Iris pigment epithelial cell (primary cell): ENCODE measurements at places on chromosomes 3 and 15.

DNA sequence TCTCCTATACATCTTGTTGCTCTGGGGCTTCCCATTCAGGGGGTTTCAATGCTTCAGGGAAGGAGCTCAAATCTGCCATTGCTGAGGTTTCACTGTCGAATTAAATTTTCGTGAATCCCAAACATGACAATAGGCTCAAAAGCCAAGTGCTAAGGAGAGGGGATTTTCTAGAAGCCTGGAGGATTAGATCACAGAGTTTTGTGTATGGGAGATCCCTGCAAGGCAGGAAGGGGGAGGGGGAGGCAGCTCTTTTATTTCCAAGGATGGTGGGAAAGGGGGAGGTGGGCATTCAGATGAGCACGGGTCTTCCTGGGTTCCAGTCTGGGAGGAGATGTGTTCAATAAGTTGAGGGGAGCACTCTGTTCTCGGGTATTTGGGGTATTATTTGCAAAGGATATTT lies 69.9 kb upstream of the DLG1 start:
- DNase-seq: no peak

DNA sequence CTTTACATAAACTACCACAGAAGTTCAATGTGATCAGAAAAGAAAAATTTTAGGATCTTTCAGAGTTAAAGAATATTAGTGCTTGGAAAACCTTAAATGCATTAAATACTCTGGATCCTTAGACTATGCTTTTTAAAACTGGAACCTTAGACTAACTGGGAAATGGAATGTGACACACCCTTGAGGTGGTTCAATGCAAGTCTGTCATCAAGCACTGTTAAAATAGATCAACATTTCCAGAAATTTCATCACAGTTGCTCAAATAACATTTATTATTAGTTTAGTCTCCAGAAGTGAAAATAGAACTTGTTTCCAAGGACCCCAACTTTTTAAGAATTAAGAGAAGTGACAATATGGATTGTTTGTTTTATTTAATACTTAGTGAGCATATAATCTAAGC lies 71.8 kb downstream of the GAP43 start:
- DNase-seq: no peak

GRCh38 chr3:64199932-64200331 lies 25.3 kb downstream of the PRICKLE2 start:
- DNase-seq: no peak

GRCh38 chr3:178778589-178778988 lies 242.4 kb downstream of the KCNMB2 start:
- no peak for DNase-seq

DNA sequence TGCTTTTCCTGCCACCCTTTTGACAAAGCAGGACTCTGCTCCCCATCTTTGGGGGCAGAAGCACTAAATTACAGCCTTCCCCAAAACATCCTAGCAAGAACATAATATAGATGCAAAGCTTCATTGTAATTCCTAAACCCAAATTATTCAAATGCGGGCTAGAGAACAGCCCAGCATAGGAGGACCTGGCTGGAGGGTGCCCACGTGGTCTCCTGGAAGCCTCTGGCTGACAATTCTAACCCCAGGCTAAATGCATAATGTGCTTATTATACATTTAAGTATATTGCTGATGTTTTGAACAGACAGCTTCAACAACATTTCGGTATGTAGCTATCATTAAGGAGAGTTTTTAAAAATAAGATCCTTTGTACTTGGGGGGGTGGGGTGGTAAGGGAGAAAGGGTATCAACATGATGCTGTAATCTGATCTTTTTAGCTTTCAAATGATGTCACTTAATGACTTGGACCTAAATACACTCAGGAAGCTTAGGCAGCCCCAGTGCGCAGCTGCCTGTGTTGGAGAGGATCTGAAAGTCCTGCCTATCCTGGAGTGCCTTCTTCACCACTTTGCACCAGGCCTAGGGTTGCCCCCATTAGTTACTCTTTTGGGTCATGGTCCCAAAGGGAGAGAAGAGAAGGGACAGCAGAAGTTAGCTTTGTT lies 57.2 kb upstream of the USP3 start:
- DNase-seq: no peak

- DNase-seq: no peak
Observed at GRCh38 chr3:17407576-17407975, 334.9 kb downstream of the TBC1D5 start.

DNA sequence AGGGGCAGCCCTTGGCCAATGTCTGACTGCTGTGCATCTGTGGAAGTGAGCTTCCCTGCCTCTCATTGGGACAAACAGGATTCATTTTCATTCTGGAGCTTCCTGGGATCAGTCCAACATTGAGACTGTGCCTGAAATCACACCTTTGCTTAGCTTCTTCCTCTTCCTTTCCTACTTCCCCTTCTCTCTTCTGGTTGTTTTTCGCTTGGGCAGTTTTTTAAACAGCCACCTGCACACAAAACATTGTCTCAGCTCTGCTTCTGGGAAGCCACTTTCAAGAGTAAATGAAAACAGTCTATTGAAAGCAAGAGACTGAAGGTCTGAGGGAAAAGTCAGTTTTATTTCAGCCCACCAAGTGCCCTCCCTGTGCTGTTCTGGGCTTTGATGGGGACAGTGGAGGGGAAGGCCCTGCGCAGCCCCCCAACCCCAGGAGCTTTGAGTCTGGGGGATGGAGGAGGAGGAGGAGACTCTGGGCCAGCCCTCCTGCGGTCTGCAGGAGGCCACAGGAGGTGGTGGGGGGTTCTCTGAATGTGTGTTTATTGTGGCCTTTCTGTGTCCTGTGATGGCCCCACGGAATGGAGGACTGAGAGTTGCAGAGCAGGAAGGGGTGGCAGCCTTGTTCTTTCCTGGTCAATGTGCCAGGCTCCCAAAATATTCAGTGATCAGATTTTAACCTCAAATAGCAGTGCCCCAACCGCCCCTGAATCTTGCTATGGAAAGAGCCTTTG lies 7.8 kb upstream of the ISLR2 start:
- DNase-seq: no peak

DNA sequence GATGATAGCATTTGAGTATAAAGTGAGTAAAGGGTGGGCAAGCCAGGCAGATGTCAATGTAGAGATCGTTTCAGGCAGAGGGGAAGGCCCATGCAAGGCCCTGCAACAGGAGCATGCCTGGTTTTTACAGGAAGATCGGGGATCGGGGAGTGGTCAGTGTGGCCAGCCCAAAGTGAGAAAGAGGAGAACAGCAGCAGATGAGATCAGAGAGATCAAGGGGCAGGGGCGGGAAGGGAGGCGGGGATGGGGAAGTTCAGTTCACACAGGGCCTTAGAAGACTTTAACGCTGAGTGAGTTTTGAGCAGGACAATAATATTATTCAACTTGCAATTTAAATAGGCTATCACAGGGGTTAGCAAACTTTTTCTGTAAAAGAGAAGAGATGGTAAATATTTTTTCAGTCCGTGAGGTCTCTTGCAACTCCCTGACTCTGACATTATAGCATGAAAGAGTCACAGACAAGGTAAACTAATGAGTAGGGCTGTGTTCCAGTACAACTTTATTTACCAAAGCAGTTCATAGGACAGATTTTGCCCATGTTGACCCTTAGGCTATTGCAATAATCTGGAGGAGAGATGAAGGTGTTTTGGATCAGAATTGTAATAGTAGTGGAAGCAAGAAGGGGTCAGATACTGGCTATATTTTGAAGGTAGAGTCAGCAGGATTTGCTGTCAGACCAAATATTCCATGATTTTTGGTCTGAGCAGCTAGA lies 12.4 kb upstream of the CD47 start:
- no peak for DNase-seq

GRCh38 chr3:8560366-8561007 lies 58.9 kb downstream of the LMCD1 start:
- peak; percentile 100 for DNase-seq

DNA sequence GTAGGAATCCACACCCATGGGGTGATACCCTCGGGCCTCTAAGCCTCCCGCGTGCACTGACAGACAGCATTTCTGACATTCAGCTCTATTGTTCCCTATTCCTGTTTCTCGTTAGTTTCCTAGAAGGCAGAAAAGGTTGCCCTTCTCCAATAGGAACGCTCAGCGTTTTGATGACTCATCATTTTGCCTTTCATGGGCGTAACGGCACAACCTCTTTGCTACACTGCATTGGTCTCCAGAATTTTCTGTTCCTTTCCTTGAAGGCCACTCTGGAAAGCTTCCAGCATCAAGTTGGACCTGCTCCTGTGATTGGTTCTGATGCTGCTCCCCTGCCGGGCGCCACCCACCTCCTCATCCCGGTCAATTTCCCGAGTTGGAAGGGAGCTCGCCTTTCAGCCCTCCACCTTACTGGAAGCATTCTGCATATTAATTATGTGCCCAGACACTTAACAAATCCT lies 13.0 kb upstream of the TNK2 start:
- DNase-seq: peak; percentile 10

DNA sequence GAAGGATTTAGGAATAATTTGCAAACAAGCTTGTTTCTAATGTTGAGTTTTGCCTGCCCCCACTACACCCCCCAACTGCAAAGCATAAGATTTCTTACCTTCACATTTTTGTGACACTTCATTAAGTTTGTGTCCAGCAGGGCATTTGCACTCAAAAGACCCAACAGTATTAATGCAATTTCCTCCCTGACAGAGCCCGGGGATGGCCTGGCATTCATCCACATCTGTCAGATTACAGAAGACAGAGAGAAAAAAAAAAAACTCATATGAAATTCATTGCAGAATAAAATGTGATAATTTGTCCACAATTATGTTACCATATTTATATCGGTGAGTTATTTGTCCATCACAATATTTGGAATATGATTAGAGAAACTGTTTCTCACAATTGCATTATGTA lies 111.5 kb downstream of the FBN1 start:
- peak; percentile 41 for DNase-seq

DNA sequence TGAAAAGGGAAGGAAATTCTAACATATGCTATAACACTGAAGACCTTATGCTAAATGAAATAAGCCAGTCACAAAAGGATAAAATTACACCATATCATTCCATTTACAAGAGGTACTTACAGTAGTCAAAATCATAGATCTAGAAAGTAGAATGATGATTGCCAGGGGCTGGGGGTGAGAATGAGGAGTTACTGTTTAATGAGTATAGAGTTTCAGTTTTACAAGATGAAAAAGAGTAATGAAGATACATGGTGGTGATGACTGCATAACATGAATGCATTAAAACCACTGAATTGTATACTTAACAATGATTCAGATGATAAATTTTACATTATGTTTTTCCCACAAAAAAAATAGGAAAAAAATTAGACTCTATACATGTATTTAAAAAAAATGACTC lies 152.6 kb downstream of the SCAPER start:
- no peak for DNase-seq

GRCh38 chr3:146491303-146491702 lies 21.9 kb upstream of the PLSCR2 start:
- peak; percentile 76 for DNase-seq

DNA sequence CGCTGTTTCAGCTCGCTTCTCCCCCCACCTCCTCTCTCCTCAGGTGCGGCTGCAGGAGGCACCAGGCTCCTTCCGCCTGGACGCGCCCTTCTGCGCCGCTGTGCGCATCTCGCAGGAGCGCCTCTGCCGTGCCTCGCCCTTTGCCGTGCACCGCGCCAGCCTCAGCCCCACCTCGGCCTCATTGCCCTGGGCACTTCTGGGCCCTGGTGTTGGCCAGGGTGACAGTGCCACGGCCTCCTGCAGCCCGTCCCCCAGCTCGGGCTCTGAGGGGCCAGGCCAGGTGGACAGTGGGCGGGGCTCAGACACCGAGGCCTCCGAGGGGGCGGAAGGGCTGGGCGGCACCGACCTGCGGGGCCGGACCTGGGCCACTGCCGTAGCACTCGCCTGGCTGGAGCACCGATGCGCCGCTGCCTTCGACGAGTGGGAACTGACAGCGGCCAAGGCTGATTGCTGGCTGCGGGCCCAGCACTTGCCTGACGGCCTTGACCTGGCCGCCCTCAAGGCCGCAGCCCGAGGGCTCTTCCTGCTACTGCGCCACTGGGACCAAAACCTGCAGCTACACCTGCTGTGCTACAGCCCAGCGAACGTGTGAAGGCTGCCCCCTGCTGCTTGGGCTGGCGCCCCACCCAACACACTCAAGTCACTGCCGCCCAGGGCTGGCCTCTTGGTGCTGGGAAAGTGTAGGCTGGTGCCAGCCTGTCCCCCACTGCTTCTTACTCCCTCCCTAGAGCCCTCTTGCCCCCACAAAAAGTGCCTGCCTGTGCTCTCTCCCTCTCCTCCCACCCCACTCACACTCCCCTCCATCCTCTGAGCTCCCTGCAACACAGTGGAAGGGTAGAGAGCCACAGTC lies 7.1 kb downstream of the ALG3 start:
- no peak for DNase-seq
